ENCODE measurements at places on chromosomes 7 and 10.

GRCh38 chr7:157514746-157515145 lies 177.9 kb downstream of the DNAJB6 start:
- no peak for DNase-seq

DNA sequence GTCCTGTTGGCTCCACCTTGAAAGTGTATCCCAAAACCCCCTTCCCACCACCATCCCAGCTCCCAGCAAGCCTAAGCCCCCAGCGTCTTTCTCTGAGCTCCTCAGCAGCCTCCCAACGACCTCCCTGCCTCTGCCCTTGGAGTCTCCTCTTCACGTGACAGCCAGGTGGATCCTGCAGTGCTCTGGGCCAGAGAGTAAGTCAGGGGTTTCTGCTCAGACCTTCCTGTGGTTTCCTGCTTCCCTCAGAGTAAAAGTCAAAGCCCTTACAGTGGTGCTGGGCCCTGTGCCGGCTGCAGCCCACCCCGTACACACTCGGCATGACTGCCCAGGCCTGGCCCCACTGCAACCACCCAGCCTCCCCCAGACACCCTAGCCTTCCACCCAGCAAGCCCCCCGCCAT lies 51.9 kb downstream of the OAT start:
- no peak for DNase-seq

DNA sequence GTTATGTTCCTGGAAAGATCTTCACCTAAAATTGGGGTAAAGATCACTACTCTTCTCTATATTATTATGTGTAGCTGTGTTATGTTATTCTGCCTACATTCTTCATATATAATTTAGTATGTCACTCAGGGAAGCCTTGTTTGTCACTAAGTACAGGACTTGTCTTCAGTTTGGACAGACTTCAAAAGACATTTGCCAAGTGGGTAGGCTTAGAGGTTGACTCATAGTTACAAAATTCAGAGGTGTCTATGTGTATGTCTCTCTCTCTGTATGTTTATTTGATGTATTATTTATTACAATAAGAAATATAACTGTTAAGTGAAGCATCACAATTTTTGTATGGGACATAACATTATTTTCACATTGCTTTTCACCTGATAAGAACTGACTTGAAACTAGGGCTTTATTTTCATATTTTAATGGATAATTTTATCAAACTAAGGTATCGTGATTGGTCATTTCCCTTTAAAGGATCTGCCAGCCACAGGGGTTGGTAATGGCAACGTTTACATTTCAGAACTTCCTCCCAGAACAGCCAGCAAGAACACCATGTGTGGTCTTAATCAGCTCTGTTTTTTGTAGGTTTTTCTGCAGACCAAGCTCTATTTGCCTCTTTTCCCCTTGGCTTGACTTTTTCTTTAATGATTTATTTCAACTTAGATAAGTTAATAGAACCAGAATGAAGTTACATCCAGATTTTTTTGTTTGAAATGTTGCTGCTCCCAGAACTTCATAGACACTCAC lies 262.1 kb upstream of the CACNA2D1 start:
- no peak for DNase-seq

DNA sequence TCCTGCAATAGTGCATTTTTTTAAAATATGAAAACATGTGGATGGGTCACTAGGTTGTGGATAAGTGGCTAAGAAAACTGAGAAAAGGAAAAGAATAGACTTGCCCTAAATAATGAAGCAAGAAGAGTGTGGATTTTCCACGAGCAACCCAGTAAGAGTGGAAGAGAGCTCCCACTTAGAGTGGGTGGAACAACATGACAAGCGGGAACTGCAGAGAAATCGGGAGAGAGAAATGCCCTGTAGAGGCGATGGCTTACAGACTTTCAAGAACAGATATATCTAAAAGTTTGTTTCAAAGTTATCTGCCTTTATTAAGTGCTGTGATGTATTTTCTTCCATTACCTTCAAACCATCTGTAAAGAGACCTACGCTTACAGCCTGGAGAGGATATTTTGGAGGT lies 26.1 kb upstream of the NRG3 start:
- no peak for DNase-seq

DNA sequence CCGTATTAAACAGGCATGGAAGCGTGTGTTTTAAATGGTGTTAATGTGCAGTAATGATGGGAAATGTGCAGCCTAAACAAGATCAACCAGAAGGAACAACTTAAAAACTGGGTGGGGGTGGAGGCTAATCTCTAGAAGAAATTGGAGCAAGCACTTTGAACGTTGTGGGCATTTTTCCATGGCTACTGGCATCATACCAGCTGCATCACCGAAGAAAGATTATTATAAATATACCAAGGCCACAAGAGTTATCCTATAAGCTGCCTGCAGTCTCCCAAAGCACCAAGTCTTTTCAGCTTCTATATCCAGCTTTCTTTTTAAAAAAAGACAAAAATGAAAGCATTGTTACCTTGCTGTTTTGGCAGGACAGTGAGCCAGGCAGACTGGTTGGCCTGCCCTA lies 79.9 kb downstream of the FGFR2 start:
- DNase-seq, result no peak

DNA sequence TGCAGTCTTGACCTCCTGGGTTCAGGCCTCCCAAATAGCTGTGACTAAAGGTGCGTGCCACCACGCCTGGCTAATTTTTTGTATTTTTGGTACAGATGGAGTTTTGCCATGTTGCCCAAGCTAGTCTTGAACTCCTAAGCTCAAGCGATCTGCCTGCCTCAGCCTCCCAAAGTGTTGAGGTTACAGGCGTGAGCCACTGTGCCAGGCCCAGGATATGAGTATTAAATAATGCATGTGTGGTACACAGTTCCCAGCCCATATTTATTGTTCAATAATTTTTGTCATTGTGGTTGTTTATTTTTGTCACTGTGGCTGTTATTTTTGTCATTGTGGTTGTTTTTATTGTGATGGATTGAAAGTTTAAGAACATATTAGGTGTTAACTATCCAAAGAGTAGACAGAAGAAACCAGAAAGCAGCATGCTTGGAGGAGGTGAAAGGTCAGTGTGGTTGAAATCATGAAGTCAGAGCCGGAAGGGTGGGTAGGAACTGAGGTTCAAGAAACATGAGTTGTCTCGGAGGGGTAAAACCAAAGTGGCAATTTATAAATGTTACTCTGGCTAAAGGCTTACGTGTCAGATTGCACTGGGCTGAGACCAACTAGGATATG lies 45.0 kb downstream of the MRC1 start:
- no peak for DNase-seq

GRCh38 chr7:76304888-76305375 lies 2.5 kb downstream of the HSPB1 start:
- no peak for DNase-seq

GRCh38 chr7:5222841-5223411 lies 32.9 kb downstream of the WIPI2 start:
- DNase-seq, result no peak

- no peak for DNase-seq
These were observed 662 bp upstream of the PPIF start for GRCh38 chr10:79346388-79347225.

DNA sequence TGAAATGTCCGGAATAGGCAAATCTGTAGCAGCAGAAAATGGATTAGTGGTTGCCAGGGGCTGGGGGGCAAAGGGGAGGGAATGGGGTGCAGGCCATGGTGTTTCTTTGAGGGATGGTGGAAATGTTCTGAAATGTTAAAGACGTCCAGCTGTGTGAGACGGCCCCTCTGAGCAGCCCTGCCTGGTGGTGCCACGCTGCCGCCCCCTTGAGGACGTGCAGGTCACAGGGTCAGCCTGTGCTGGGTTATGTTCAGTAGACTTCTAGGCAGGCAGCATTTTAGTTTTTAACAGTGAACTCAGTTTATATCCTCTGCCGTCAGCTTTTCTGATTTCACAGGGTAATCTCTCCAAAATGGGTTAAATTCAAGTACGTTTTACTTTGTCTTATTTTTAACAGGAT lies 9.4 kb downstream of the NUB1 start:
- no peak for DNase-seq

- no peak for DNase-seq
These were observed 222.4 kb downstream of the PTPRN2 start for GRCh38 chr7:158365267-158365666.

DNA sequence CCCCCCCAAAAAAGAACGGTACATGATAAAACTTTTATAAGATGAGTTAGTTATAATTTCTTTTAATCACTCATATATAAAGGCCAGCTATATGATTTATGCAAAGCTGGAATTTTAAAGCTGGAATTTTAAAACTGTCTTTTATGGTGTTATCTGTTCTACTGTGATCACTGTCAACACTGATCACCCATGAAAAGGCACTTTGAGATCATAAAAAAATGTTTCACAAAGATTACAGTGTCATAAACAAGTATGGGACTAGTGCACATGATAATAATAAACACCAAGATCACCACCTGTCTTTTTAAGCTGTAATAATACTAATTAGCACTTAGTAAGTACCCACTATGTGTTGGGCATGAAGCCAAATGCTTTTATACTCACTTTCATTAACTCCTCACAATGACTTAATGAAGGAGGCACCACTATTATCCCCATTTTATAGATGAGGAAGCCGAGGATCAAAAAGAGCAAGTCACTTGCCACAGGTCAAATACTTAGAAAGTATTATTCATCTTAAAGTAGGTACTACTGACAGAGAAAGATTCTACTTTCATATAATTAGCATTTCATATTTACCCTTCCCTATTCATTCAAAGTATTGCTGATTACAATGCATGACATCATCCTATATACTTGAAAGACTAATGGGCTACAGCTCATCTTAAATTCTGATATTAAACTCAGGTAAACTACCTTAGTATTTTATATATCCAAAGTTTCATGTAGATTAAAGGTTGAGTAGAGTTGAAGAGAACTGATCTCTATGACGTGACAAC lies 8.3 kb upstream of the RHOBTB1 start:
- no peak for DNase-seq
